ENCODE measurements at places on chromosomes 13 and 19.
A peak's percentile ranks its signal among the peaks of the same experiment; 100 is the strongest.

GRCh38 chr13:20828539-20829364 is 55.0 kb upstream of the EEF1AKMT1 start:
- DNase-seq: no peak

DNA sequence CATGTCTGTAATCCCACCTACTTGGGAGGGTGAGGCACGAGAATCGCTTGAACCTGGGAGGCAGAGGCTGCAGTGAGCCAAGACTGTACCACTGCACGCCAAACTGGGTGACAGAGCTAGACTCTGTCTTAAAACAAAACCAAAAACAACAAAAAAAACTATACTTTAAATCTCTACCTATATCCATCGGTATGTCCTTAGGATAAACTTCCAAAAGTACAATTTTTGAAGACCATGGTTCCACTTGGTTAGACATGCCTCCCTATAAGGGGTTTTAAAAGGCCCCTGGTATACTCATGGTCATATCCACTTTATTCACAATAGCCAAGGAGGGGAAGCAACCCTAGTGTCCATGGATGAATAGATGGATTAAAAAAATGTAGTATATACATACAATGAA is 39.8 kb downstream of the RUBCNL start:
- no peak for DNase-seq

- DNase-seq: no peak
Measured at GRCh38 chr13:95570016-95570415, 17.5 kb downstream of the CLDN10 start.

DNA sequence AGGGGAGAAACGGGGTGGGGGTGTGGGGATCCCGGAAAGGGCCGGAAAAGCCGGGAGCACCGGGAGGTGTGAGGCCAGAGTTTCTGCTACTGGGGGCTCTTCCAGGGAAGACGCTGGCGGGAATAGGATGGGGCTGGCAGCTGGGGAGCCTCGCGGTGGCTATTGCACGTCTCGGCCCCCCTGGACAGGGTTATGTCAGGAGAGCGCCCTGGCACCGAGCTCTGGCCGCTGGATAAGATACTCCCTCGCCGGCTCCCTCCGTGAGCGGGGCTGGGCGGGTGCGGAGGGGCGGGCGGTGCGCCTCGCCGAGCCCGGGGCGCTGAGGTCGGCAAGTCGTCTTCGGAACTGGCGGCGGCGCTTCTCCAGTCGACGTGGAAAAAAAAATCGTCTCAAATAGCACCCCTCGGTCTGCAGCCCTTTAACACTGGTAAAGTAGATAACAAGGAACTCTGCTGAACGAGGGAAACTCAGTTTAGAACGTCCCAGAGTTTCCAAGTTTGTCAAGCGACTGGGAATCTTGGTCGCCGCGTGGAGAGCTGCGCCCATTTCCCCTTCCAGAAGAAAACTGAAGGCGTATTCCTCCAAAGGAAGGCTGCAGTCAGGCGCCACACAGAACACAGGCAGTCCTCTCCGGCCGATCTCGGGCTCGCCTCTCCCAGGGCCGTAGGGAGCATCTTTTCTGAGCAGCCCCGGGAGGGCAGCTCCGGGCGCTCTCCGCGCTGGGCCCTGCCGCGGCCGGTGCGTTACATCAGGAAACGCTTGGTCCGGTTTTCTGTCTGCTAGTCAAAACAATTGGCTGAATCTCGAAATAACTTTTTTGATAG is 115.1 kb downstream of the KCNRG start:
- peak; percentile 43 for DNase-seq

- no peak for DNase-seq
Measured at GRCh38 chr13:26718146-26718545, 42.4 kb downstream of the GPR12 start.

DNA sequence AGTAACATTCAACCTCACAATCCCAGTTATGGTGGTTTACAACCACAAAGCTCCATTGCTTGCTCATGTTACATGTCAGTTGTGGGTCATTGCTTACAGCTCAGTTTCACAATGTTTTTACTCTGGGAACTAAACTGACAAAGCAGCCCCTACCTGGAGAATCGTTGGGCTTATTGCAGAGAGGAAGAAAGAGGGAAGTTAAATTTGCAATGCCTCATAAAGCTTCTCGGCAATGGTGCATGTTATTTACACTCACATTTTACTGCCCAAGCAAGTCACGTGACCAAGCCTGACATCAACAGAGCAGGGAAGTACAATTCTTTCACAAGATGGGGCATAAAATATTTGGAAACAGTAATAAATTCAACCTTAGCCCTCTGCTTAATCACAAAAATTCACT is 441.6 kb downstream of the TDRD3 start:
- DNase-seq: no peak

DNA sequence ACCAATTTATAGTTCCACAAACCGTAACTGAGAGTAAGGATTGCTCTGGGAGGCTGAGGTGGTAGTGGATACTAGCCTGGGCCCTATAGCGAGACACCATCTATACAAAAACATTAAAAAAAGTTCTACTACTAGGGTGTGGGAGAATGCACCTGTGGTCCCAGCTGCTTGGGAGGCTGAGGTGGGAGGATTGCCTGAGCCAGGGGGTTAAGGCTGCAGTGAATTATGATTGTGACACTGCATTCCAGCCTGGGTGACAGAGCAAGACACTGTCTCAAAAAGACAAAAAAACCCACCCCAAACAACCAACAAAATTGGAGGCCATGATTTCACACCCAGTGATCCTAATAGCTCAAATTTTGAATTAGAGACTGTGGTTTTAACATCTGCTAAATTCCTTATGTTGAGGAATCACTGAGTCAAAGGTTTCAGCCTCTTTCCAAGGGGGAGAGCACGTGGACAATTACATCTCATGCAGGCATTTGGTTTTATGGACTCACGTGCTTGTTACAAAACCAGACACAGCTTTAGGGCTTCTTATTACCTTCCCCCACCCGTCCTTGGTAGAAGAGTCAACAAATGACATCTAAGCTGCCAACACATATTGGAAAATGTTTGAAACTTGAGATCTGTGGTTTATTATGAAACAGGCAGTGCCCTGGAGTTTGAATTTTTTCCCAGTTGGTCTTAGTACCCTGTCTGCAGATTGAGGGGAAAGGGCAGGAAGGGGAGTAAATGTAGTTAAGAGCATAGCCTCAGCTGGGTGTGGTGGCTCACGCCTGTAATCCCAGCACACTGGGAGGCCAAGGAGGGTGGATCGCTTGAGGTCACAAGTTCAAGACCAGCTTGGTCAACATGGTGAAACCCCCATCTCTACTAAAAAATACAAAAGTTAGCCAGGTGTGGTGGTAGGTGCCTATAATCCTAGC is 18.5 kb downstream of the CYP2A6 start:
- no peak for DNase-seq

GRCh38 chr19:2150794-2151338 is 500 bp downstream of the AP3D1 start:
- peak; percentile 49 for DNase-seq

GRCh38 chr13:75932636-75933035 is 296.5 kb downstream of the LMO7 start:
- no peak for DNase-seq

DNA sequence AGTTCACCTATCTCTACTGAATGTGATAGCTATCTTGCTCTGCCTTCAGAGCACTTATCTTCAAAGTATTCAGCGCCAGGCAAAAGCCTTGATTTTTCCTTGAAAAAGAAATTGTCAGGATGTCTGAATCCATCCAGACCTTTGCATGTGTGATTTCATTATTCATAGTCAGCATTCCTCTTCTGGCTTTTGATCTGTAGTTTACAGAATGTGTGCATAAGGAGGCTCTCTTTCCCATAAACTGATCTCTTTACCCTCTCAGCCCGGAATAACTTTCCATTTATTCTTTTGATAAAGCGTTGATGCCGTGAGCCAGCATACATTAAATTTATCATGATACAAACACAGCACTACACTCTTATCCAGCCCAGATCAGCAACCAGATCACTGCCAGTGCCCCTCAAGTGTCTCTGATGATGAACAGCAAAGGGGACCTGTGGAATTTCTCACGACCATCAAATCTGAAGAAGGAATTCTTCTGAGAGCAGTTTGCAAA is 130.8 kb downstream of the DNAJC15 start:
- no peak for DNase-seq

GRCh38 chr13:38814331-38814730 is 127.5 kb downstream of the FREM2 start:
- DNase-seq: no peak

DNA sequence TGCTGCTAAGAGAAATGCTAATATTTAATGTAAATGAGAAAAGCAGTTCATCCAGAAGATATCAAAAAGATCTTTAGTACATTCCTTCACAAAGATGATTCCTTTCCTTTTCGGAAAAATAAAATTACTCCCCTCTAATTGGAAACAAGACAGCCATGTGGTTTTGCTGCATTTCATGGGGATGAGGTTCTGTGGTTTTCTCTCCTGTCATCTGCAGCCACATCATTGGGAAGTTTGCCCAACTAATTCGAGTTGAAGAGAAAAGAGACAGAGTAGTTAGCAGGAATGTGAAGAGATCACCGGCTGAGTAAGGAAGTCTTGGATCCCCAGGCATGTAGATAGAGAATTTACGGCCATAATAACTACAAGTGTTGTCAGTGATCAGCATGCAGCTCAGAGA is 122.1 kb downstream of the CYSLTR2 start:
- no peak for DNase-seq

Data from activated T-cell treated with anti-CD3 and anti-CD28 coated beads, Interleukin-2, amount 50 U/mL, for 48 hours (primary cell).